Stimulated activated CD4-positive, alpha-beta T cell treated with anti-CD3 and anti-CD28 coated beads, TNF-alpha, amount 100 ng/mL, for 4 hours (primary cell): ENCODE measurements at places on chromosomes 5 and 9.

DNA sequence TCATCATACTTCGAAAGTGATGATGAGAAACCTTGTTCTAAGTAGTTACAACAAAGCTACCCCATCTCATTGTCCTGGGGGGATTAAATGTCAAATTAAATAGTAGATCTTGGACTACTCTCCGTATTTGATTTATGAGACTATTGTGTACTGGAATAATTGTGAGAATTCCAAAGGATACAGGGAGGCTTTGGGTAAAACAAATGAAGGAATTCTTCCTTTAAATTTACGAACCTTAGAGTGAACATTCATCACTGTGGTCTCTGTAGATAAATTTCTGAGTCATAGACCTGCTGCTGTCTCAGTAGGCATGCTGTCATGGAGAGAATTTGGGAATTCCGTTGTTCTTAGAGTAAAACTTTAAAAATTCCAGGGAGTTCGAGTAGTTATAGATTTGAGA, 836.2 kb downstream of the DNAH5 start:
- DNase-seq: no peak

DNA sequence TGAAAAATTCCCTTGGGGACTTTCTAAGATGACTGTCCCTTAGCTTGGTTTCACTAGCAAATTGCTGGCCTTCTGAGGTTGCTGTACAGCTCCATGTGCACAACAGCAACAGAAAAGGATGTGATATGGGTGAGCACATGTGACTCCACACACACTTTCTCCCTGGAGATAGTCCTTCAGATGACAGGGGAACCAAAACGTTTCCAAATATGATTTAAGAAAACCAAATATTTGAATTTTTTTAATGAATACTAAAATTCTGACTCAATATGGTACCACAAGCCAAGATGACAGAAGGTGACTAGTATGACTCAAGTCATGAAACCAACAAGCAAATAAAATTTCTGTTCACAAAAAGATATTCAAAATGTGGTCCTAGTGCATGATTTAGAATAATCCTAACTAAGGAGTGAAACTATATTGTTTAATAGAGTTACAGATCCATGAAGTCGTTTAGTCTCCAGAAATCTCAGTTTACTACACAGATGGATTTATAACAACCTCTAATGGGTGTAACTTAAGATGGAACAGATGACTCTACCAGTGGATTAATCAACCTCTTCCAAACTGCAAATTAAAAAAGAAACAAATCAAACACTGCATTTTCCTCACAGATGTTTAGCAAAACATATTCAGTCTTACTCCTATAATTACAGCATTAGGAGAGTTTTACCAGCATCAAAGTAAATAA, 144.8 kb upstream of the PIK3R1 start:
- no peak for DNase-seq

DNA sequence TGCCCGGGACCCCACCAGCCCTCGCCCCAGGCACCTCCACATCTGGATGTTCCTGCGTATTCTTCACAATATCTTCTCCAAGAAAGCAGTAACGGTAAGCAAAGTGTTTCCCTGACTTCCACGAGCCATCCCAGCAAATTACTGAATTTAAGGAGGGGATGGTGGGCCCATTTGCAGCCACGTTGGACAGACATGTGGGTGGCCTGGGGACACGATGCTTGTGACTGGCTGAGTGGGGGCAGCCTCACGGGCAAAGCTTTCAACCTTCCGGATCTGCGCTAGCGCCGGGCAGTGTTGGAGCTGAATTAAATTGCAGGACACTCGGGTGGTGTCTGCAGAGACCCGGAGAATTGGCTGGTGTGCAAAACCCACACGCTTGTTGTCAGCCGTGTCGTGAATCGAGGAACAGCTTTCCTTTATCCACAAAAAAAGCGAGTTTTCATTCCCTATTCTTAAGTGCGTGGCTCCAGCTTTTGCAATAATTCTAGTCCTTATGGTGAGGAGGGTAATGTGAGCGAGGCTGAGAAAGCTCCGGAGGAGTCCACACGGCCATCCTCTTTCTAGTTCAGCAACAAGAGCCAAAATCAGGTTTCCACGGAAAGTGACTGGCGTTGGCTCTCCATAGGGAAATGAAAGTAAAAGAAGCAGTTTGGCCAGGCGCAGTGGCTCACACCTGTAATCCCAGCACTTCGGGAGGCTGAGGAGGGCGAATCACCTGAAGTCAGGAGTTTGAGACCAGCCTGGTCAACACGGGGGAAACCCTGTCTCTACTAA, 17.5 kb upstream of the CLPTM1L start:
- no peak for DNase-seq

GRCh38 chr9:27933210-27934025, 360.1 kb upstream of the C9orf72 start:
- DNase-seq: no peak

GRCh38 chr5:174455301-174455700, 269.1 kb upstream of the MSX2 start:
- DNase-seq: no peak

GRCh38 chr9:134494273-134494815, 147.3 kb upstream of the COL5A1 start:
- DNase-seq: no peak

- no peak for DNase-seq
These were observed 48.2 kb downstream of the P4HA2 start for GRCh38 chr5:132179405-132179804.

GRCh38 chr5:112533362-112533761, 114.3 kb upstream of the EPB41L4A start:
- no peak for DNase-seq

DNA sequence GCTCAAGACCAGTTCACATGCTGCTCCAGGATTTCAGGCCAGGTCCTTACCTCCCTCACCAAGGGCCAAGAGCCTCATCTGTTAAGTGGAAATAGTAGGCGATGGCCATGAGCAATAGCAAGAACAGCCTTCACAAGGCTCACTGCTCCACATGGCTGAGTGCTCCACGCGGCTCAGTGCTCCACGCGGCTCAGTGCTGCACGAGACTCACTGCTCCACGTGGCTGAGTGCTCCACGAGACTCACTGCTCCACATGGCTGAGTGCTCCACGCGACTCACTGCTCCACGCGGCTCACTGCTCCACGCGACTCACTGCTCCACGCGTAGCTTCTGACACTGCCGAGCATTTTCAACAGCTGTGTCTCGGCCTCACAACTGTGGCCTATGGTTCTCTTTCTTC, 36.4 kb upstream of the ADAMTS2 start:
- DNase-seq: no peak

DNA sequence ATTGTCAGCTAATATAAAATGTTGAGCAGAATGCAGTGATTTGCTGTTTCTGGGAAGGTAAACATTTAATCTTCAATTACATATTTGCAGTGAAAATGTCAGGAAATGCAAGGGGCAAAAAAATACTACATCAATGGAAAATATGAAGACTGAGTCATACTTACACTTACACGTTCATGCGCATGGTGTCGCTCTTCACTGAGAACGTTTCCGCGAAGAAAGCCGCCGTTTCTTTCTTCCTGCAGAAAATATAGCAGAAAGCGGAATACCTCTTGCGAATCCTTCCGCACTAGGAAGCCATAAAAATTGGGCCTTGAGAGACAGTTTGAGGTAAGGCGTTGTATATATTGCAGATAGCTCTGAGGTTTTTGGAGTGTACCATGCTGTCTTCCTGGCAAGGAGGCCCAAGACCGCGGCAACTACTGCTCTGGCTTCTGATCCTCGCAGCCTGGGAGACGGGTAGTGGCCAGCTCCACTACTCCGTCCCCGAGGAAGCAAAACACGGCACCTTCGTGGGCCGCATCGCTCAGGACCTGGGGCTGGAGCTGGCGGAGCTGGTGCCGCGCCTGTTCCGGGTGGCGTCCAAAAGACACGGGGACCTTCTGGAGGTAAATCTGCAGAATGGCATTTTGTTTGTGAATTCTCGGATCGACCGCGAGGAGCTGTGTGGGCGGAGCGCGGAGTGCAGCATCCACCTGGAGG, at the start of gene PCDHA13:
Gene PCDHA13 (plus strand): TSS at position 236 of the 702 bp plus-strand sequence. CDS start 145 bp downstream, at position 381.
- DNase-seq: no peak

DNA sequence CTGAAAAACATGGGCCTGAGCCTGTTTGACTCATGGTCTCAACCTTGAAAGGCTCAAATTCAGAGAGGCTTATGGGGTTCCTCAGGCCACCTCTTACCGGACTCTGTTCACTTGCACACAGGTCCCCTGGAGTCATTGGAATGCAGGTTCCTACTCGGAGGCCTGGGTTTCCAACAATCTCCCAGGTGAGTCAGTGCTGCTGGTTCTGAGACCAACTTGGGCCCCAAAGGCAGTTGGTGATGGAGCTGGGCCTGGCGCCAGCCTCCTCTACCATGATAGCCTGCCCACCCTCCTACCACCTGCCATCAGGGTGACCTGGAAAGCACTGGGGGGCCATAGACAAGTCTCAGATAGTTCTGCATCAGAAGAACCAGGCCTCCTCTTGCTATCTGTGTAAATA, 188.4 kb downstream of the RGS3 start:
- no peak for DNase-seq

GRCh38 chr5:109669991-109670706, 19.6 kb upstream of the MAN2A1 start:
- DNase-seq: no peak

GRCh38 chr9:34575862-34576596, 13.5 kb downstream of the CNTFR start:
- no peak for DNase-seq

DNA sequence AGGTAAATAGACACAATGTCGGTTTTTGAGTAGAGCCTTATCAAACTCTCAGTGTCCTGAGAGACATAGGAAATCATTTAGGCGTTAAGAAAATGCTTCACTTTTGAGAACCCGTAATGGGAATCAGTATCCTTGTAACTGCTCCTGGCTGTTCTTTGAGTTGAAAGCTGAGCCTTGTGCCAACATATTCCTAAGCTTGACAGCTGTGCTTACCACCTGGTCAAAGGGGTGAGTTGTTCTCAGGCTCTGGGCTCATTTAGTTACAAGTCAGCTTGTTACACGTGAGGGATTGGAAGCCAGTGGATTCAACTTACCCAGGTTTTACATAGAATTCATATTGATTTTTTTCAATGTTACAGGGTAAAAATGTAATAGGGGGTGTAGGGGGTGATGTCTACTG, 145.9 kb downstream of the GABRB2 start:
- no peak for DNase-seq

DNA sequence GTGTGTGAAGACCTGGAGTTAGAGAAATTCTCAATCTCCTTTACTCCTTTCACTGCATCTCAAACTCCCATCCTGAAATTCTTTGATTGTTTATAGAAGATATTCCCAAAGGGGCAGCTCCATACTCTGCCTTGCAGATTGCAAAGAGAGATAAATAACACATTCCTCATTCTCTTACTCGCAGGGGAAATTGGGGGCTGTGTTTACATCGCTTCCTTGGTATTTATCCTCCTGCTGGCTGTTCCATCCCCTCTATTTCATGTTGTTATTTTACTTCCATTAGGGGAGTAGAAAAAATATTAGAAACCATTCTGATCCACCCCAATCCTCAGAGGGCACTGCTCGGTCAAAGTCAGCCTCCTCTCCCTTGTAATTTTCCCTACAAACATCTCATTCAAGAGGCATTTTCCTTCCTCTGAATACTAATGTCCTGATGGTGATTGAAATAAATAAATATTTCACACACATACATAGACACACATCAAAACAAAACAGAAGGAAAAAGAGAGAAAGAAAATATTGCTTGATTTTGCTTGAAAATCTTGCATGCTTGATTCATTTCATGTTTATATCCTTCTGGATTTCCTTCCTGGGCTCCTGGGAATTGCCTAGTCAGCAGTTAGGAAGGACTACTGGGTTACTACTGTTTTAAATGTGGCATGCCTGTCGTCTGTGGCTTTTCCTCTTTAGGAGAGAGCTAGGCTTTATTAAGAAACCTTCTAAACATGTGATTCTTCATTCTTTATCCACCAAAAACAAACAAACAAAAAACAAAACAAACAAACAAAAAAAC, 420.1 kb upstream of the PAPPA start:
- DNase-seq: no peak

- DNase-seq: no peak
These were observed 22.5 kb downstream of the POLR1E start for GRCh38 chr9:37508135-37508833.

DNA sequence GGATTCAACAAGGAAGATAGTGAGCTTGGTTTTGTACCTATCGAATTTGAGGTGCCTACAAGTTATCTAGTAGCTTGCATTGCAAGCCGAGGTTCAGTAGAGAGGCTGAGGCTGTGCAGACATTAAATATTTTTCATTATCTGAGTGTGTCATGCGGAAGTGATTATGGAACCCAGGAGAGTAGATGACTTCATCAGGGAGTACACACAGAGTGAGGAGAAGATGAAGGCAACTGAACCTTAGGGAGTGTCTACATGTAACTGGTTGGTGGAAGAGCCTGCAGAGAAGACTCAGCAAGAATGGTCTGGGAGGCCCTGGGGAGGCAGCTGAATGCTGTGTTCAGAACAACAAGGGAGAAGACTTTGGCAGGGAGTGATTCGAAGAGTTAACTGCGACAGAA, 393.9 kb downstream of the ARHGEF28 start:
- no peak for DNase-seq

GRCh38 chr9:85432599-85432998, 309.2 kb downstream of the AGTPBP1 start:
- no peak for DNase-seq

DNA sequence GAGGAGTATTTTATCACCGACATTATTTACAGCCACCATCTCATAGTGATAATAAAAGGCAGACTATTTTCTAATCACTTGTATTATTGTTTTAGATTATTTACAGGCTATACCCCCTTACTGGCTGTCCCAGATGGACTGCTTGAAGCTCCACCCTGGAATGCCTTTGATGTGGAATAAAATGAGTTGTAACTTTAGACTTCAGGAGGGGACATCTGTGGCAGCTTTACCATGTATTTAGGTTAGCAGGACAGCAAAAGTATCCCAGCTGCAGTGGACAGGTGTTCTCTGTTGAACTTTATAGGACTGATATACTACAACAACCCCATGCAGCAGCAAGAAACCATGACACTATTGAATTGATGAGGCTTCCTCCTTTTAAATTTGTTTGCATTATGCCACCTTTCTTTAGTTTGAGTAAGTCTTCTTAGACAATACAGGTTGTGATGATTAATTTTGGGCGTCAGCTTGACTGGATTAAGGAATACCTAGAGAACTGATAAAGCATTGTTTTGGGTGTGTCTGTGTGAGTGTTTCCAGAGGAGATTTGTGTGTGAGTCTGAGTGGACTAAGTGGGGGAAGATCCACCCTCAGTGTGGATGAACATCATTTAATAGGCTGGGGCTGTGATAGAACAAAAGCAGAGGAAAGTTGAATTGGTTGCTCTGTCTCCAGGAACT, 29.2 kb upstream of the C9orf57 start:
- DNase-seq: no peak

GRCh38 chr5:6377582-6377904, 804 bp downstream of the MED10 start:
- DNase-seq: no peak

DNA sequence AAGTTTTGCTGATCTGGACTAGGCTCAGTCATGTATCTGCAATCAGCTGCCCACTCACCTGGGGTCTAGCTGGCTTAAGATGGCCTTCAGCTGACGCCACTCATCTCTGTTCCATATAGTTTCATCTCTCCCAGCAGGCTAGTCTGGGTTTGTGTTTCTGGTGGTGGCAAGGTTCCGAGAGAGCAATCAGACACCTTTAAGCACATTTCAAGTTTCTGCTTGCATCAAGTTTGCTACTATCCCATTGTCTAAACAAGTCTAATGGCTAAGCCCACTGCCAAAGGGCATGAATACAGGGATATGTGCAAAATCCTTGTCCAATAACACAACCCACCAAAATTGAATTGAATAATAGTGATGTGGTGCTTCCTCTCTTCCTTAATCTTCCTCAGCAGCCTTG, 251.7 kb downstream of the PIK3R1 start:
- no peak for DNase-seq

- no peak for DNase-seq
These were observed 222.9 kb upstream of the EFNA5 start for GRCh38 chr5:107893642-107894041.

GRCh38 chr9:114006931-114007691, 71.0 kb downstream of the AMBP start:
- DNase-seq: no peak
